ENCODE measurements at places on chromosomes 1 and 21. TPM values are rescaled to one million over a fixed set of nuclear protein-coding genes. Genes with fewer than 3 reads are reported as not detected.

DNA sequence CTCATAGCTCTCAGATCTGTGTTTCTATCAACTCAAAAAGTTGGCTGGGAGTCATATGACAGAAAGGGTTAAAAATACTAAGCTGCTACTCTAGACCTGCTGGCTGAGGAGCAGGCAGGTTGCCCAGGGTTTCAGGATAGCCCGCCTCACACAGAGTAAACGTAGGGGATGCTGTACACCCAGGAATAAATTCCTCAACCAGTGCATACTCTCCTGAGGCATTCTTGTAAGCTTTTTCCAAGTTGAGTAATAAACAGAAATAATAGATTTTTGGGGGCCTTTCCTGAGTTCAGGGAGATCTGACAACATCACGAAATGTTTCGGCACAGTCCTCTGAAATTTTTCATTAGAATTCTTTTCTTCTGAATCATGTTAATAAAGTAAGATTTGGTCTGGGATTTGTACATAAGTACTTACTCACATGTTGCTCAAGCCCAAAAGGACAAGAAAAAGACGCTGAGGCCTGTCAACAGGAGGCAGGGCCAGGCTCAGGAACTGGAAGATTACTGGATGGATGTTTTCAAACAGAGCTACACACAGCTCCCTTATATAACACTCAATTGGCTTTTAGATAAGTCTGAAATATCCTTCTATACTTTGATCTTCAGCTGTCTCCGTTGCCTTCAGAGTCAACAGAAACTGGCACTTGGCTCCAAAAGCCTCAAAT lies 41.0 kb downstream of the TGFBR3 start:
- no peak overlapping the region for H3K4me3 ChIP-seq
- DNase-seq = no peak
- H3K36me3 ChIP-seq = no peaks in the 10 kb centered on the region
- H3K27ac ChIP-seq = peak overlapping the region; percentile 18
- no peaks in the 10 kb centered on the region for H3K27me3 ChIP-seq

The CFAP45 gene
- polyA plus RNA-seq = 9.8 TPM

DNA sequence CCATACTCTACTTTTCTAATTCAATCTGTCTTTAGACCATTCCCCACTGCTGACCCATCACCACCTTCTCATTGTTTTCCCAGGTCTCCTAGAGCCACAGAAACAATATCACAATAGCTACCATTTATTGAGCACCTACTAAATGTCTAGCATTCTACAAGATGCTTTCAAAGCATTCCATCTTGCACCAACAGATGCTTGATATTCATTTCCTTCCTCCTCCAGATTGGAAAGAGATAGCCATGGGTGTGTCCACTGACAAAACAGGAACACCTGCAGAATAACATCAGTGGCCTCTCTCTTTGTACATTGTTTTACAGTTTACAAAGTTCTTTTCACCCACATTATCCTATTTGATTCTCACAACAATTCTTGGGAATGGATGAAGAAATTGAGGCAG lies 2.2 kb downstream of the RAB3B start:
- H3K27me3 ChIP-seq = peaks cover 25% of the 10 kb centered on the region
- no peak for DNase-seq
- H3K4me1 ChIP-seq = peaks cover 5% of the 10 kb centered on the region
- no peaks in the 10 kb centered on the region for H3K36me3 ChIP-seq
- no peak overlapping the region for H3K4me3 ChIP-seq
- H3K27ac ChIP-seq = no peak overlapping the region

The CCDC27 gene
- polyA plus RNA-seq = 0.11 TPM

GRCh38 chr1:71635568-71635967 lies 554.7 kb upstream of the ZRANB2 start:
- H3K36me3 ChIP-seq = no peaks in the 10 kb centered on the region
- no peaks in the 10 kb centered on the region for H3K27me3 ChIP-seq
- no peak overlapping the region for H3K4me3 ChIP-seq
- no peak overlapping the region for H3K27ac ChIP-seq

DNA sequence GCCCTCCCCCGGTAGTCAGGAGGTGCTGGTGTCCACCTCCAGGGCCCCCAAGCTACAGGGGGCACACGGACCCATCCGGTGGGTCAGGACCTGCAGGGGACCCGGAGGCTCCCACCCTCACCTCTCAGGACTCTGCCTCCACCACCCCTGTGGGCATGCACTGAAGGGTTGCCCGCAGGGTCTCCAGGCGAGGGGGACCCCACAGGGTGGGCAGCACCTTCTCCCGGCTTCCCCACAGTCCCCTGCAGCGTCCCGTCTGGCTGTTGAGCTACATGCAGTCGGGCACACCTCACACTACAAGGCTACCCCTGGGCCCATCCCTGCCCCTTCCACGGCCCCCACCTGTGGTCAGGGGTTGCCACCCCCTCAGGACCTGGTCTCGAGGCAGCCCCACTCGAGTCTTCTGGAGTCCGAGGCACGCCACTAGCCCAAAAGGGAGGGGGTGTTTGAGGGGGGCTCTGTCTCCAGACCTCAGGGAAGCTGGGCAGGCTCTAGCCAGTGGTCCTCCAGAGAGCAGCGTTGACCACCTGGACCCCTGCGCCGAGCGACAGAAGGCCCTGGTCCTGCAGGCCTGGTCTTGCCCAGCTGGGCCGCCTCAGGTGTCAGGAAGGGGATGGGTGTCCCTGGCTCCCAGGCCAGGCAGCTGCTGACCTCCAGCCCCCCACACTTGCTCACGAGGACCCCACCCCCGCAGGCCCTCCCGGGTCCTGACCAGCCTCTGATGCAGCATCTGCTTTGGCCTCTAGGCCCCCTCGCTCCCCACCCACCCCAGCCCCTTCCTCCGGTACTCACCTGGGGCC lies 9.6 kb downstream of the PARS2 start:
- no peak for DNase-seq
- H3K4me1 ChIP-seq = no peaks in the 10 kb centered on the region
- no peak overlapping the region for H3K27ac ChIP-seq
- no peak overlapping the region for H3K4me3 ChIP-seq
- no peaks in the 10 kb centered on the region for H3K27me3 ChIP-seq
- peaks cover 39% of the 10 kb centered on the region for H3K36me3 ChIP-seq

DNA sequence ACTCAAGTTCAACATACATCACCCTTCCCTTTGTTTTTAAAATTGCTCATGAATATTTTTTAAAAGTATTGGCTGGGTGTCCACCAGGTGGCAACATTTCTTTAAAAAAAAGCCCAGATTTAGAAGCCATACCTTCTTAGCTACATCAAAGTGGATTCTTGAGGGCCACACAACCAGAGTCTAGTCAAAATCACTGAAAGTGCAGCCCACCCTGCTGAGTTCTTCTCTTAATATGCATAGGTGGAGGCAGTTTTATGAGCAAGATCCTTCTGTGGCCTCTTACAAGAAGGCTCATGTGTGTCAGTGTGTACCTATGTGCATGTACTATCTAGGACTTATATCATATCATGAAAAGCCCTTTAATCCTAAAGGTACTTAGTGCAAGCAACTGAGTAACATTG lies 16.9 kb upstream of the GNG12 start:
- H3K36me3 ChIP-seq = no peaks in the 10 kb centered on the region
- H3K27ac ChIP-seq = no peak overlapping the region
- H3K27me3 ChIP-seq = no peaks in the 10 kb centered on the region
- peaks cover 4% of the 10 kb centered on the region for H3K4me1 ChIP-seq

GRCh38 chr1:221667504-221667903 lies 74.4 kb downstream of the DUSP10 start:
- H3K36me3 ChIP-seq = no peaks in the 10 kb centered on the region
- no peak overlapping the region for H3K27ac ChIP-seq
- no peaks in the 10 kb centered on the region for H3K4me1 ChIP-seq
- no peaks in the 10 kb centered on the region for H3K27me3 ChIP-seq
- no peak for DNase-seq

DNA sequence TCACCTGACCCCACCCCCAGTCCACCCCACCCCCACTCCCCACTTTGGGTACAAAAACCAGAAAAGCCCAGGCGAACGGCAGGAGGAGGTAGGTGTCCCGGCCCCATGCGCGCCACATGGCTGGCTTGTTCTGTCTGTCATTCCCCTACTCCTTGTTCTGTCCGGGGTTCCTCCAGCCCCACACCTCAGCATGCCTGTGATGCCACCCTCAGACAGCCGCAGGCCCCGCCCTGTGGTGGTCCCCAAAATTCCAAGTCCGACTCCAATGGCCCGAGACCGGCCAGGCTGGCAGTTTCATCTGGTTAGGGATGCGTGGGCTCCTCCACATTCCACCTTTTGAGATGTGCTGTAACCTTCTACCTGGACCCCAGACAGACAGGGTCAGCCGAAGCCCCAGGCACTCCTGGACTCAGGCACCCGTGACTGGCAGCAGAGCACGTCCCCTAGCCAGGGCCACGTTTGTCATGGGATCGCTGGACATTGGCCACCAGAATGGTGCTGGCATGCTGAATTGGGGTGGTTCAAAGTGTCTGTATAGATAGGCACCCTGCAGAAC lies 94.4 kb downstream of the WDR4 start:
- no peaks in the 10 kb centered on the region for H3K36me3 ChIP-seq

The DHRS3 gene
- 22.1 TPM for polyA plus RNA-seq

- H3K36me3 ChIP-seq = no peaks in the 10 kb centered on the region
- DNase-seq = no peak
- peaks cover 38% of the 10 kb centered on the region for H3K4me1 ChIP-seq
- H3K27me3 ChIP-seq = peaks cover 20% of the 10 kb centered on the region
Measured at GRCh38 chr1:110134050-110134595, 16.2 kb upstream of the SLC6A17 start.

GRCh38 chr1:240869071-240869470 lies 257.1 kb upstream of the GREM2 start:
- no peak overlapping the region for H3K4me3 ChIP-seq
- no peaks in the 10 kb centered on the region for H3K27me3 ChIP-seq
- no peak overlapping the region for H3K27ac ChIP-seq
- no peak for DNase-seq
- no peaks in the 10 kb centered on the region for H3K36me3 ChIP-seq
- no peaks in the 10 kb centered on the region for H3K4me1 ChIP-seq

DNA sequence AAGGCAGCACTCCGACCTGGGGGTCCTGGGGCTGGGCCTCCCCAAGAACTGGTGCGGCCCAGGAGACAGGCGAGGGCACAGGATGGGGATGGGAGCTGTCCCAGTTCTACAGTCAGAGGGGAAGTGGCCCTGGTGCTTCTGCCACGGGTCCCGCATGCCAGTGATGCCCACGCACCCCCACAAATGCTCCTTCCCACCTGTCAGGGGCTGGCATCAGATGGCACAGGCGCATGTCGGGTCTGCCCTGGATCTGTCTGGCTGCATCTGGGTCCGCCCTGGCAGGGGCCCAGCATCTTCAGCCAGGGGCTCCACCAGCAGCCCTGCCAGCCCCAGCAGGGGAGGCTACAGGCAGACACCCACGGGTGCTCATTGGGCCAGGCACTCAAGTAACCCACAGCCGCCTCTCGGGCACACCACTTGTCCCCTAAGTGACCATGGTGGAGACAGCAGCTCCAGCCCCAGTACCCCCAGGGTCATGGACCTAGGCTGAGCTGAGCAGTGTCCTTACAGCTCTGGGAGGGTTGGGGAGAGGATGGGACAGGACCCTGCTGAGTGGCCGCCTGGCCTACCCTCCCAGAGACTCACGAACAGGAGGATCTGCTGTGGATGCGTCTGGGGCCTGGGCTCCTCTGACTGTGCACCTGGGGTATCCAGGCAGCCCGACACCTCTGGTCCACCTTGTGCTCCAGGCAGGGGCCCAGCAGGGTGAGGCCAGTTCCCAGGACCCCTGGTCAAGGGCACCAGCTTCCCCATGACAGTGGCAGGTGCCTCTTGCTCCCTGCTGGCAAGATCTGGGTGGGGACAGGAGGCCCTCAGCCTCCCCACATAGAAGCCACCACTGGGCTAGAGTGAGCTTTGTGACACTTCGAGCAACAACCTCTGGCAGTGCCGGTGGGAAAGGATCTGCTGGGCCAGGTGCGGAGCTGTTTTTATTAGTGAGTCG lies 5.4 kb downstream of the SMIM1 start:
- no peaks in the 10 kb centered on the region for H3K27me3 ChIP-seq
- H3K36me3 ChIP-seq = peaks cover 81% of the 10 kb centered on the region
- no peak for DNase-seq
- H3K4me1 ChIP-seq = peaks cover 32% of the 10 kb centered on the region
- no peak overlapping the region for H3K27ac ChIP-seq
- no peak overlapping the region for H3K4me3 ChIP-seq

The AKT3 gene
- polyA plus RNA-seq = 79.9 TPM

DNA sequence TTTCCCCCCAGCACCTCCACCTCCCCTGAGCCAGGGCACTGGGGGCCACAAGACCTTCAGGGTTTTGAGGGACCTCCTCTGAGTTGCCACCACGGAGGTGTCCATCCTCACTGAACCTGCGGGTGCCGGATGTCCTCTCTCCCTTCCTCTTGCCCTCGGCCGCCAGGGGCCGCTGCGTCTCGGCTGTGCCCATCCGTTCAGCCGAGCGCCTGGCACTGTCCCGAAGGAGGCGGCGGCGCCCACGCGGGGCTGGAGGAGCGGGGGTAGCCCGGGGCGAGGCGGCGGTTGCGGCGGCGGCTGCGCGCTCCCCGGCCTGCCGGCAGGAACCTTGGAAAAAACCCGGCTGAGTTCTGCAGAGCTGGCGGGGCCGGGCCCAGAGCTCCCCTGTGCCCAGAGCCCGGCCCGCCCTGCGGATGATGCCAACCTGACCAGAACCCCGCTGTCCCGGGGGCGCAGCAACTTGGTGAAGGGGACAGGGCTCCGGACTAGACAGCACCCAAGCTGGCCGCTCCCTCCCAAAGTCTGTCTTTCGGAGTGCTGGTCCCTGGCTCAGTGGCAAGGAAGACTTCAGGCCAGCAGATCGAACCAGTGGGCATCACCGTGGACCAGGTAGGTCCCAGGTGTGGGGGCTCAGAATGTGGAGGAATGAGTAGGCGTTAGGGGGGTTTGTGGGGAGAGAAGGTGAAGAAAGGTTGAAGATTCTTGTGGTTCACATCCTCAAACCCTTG lies 3.7 kb upstream of the PPM1J start:
- peaks cover 17% of the 10 kb centered on the region for H3K27me3 ChIP-seq
- H3K4me1 ChIP-seq = peaks cover 46% of the 10 kb centered on the region
- peak; percentile 48 for DNase-seq
- no peak overlapping the region for H3K27ac ChIP-seq

The FALEC gene
- polyA plus RNA-seq = 1.4 TPM

The ELAPOR1 gene
- 6.6 TPM for polyA plus RNA-seq

The KDM5B gene
- 65.9 TPM for polyA plus RNA-seq

DNA sequence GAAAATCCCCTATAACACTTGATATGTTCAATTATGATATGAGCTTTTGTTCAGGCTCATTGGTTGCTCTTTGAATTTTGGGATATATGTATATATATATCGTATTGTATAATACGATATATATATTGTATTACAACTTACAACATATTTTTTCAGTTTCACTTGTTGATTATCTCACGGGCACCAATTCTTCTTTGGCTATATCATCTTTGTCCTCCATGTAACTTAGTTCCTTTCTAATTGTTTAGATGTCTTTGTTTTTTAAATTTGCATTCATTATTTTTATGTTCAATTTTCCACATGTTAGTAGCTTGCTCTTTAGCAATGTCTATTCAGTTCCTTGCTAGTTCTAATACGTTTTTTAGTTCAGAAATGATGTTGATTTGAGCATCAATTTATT lies 150.0 kb downstream of the BACH1 start:
- no peak overlapping the region for H3K4me3 ChIP-seq
- H3K4me1 ChIP-seq = no peaks in the 10 kb centered on the region

GRCh38 chr1:22884806-22885530 lies 87.7 kb downstream of the LACTBL1 start:
- H3K27me3 ChIP-seq = no peaks in the 10 kb centered on the region
- no peak overlapping the region for H3K4me3 ChIP-seq
- DNase-seq = no peak
- H3K4me1 ChIP-seq = no peaks in the 10 kb centered on the region
- no peak overlapping the region for H3K27ac ChIP-seq
